ENCODE measurements at places on chromosomes 6 and 20.

DNA sequence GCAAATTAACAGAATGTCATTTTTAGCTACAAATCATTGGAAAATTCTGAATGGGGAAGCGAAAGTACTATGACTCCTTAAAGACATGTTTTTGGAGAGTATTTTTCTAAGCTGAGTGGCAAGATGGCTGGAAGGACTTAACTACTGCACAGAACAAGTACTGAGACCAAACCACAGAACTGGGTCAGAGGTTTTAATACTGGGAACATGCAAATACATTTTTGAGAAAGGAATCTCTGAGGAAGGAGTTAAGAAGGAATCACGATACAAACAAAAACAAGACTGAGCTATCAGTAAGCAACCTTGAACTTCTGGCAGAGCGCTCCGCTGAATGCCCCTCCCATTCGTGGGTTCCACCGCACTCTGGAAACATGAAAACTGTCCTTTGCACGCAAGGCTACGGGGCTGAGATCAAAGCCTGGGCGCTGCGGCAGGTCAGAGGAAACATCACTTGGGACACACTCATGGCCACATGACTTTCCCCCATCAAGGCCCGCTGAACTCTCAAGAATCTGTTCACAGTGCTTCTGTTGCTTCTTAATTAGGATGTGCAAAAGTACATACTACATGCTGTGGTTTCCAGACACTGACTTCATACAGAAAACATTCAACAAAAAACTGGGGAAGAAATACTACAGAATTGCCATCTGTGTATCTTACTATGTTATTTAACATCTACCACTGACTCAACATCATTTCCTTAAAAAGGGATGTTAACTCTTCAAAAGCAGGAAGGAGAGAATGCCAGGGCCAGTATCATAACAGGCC, 27.8 kb downstream of the SLC23A2 start:
- peak; percentile 13 for DNase-seq

- no peak for DNase-seq
These were observed 4.8 kb downstream of the NR2E1 start for GRCh38 chr6:108170332-108171290.

- no peak for DNase-seq
These were observed 106.7 kb upstream of the CLDN20 start for GRCh38 chr6:155157101-155157500.

GRCh38 chr6:155523821-155524651, 68.4 kb upstream of the NOX3 start:
- DNase-seq, result no peak

DNA sequence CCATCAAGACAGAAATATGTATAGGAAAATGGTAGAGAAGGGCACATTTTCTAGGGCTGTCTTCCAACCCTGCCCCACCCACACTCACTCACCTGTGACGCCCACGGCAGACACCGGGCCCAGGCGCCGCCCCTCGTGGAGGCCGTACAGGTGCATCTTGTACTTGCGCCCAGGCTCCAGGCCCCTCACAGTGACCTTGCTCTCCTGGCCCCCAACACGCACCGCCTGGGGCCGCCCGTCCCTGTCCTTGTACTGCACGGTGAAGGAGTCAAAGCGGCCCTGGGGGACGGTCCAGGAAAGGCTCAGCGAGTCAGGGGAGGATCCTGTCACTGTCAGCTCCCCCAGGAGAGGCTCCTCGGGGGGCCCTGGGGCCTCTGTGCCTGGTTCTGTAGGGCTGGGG, 19.8 kb downstream of the CYP21A2 start:
- no peak for DNase-seq

DNA sequence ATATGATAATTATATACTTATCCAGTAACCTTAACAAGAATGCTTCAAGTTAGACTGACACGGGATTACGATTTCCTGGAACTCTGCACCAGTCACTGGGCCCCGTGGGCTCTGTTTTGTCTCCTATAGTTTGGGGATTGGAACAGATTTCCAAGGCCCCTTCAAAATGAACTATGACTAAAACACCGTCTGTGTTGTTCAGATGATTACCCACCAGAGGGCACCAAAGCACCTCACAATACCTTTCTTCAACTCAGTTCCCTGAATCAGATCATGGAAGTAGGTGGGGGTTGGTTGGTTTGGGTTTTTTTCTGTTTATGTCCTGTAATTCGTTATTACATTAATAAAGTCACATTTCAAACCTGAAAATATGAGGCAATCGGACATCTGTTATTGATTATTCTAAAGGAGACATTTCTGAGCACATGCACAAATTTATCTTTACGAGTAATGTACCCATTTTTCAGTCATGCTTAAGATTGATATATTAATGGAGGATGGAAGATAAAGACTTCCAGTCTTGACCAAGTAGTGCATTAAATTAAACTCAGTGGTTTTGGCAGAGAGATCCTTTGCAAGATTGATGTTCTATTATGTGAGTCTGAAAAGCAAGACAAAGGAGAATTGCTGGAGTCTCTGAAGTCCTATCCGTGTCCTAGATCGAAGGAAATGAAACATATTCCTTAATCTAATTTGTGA, 112.0 kb upstream of the COL21A1 start:
- DNase-seq, result peak; percentile 62

- no peak for DNase-seq
These were observed 7.9 kb upstream of the EEF1E1 start for GRCh38 chr6:8110117-8110721.

DNA sequence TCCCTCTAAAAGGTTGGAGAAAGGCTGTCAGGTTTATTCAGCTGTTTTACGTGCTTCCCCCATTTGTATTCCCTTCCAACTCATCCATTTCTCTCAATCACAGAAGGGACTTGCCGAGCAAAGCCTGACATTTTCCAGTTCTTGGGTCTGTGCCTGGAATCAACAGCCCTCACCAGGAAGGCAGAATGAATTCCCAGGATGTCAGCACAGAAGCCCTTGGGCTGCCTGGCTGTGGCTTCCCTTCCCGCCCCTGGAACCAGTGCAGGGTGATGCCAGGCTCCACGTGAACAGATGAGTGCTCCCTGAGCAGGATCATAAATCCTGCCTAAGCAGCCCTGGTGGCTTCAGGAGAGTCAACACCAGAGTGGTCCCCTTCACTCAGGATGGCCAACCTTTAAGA, 86.1 kb upstream of the CD83 start:
- DNase-seq, result no peak

DNA sequence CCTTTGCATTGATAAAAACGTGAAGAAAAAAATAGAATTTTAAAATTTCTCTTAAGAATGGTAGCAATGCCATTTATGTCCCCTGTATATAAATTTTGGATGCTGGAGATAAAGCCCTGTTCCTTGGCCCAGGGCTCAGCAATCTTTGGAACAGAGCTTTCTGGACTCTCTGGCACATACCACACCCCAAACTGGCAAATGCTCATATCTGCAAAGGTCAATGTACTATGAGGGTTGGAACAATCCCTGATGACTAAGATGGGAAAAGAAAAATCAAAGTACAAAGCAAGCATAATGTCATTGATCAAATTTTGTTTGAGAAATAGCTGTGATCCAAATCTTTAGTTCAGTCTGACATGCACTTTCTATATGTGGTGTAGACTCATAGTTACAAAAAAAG, 158.1 kb upstream of the HCRTR2 start:
- no peak for DNase-seq

GRCh38 chr6:156280065-156280464, 497.1 kb upstream of the ARID1B start:
- no peak for DNase-seq

DNA sequence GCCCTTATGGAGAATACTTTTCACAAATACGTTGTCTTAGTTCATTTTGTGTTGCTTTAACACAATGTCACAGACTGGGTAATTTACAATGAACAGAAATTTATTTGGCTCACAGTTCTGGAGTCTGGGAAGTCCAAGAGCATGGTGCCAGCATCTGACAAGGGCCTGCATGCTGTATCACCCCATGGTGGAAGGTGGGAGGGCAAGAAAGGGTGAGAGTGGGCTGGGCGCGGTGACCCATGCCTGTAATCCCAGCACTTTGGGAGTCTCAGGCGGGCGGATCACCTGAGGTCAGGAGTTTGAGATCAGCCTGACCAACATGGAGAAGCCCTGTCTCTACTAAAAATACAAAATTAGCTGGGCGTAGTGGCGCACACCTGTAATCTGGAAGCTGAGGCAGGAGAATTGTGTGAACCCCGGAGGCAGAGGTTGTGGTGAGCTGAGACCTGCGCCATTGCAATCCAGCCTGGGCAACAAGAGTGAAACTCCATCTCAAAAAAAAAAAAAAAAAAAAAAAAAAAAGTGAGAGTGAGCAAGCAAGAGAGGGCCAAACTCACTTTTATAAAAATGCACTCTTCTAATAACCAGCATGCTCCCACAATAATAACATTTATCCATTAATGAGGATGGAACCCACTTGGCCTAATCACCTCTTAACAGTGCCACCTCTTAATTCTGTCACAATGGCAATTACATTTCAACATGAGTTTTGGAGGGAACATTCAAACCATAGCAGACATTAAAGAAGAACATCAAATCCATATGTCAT, 36.1 kb downstream of the NCOA7 start:
- no peak for DNase-seq

- DNase-seq, result peak; percentile 33
These were observed 55.6 kb downstream of the MEP1A start for GRCh38 chr6:46848684-46849360.

DNA sequence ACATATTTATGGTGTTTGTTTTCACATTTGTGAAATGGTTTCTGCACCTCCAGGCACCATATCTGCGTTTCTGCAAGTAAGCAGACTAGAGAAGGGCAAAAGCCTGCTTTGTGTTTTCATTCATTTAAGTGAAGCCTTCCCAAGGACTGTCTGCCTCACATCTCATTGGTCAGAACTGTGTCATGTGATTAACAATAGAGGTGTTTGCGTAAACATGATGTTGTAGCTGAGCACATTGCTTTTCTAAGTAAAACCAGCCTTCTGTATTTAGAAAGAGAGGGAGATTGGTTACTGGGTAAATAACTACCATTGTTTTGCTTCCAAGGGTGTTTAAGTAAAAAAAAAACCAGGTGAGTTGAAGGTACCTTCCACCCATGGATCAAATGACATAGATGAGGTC, 39.7 kb downstream of the SH3BGRL2 start:
- no peak for DNase-seq

GRCh38 chr20:38266426-38266825, 5.9 kb upstream of the KIAA1755 start:
- DNase-seq, result no peak

DNA sequence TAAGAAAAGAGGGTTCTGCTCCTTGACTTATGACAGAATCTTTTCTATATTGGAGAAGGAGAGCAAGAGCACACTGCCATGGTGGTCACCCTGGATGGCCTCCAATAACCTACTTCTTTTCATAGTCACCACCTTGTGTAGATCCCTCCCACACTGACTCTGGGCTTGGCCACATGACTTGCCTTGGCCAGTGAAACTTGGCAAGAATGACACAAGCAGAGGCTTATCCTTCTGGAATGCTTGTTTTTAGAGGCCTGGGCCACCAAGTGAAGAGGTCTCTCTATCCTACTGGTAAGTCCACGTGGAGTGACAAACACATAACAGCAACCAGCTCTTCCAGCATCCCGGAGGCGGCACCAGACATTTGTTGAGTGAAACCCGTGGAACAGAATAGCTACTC, 349.4 kb upstream of the JARID2 start:
- no peak for DNase-seq

DNA sequence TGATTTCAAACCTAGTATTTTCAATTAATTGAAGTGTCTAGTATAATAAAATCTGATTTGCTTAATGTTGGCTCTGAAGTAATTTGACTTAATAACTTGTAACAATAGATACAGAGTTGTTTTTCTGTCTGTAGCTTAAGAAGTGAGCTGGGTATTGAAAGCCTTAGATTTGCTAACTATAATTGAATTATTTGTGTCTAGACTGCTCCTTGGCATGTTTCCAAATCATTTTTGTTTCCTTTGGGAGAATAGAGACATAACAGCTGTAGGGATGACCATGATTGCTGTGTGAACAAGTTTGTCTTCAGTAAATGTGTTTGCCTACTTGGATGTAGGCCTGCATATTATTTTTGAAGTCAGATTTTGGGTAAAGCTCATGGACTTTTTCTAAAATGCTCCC, 115.4 kb downstream of the SCAF8 start:
- DNase-seq, result no peak

DNA sequence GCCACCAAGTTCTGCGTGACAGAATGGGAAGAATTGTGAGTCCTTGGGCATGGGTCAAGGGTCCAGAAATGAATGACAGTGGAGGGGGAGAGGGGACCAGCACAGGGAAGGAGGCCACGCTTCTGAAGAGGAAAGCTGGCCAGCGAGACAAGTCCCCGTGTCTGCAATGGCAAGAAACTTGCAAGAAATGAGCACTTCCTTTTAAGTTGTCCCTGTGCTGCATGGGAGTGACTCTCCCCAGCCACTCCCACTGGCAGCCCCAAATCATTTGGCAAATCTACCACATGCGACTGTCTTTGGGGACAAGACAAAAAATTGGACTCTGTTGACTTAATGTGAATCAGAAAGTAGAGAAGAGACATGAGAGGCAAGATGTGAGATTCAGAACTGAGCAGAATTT, 242.2 kb upstream of the RREB1 start:
- no peak for DNase-seq

- DNase-seq, result no peak
These were observed 44.6 kb upstream of the SEC63 start for GRCh38 chr6:108002365-108003221.

- DNase-seq, result no peak
These were observed 3.4 kb downstream of the TREM2 start for GRCh38 chr6:41159415-41160082.

Measured in CD4-positive, alpha-beta T cell treated with Interleukin-17A for 1 hour (primary cell).